Pancreas (tissue), 10 donors: ENCODE measurements at places on chromosomes 3 and 15. TPM values are rescaled to one million over a fixed set of nuclear protein-coding genes. Genes with fewer than 3 reads are reported as not detected.

Gene RPL32
- 955 TPM for total RNA-seq

Gene SV2B
- total RNA-seq = 4.4 TPM

Gene ACSBG1
- not detected for total RNA-seq

DNA sequence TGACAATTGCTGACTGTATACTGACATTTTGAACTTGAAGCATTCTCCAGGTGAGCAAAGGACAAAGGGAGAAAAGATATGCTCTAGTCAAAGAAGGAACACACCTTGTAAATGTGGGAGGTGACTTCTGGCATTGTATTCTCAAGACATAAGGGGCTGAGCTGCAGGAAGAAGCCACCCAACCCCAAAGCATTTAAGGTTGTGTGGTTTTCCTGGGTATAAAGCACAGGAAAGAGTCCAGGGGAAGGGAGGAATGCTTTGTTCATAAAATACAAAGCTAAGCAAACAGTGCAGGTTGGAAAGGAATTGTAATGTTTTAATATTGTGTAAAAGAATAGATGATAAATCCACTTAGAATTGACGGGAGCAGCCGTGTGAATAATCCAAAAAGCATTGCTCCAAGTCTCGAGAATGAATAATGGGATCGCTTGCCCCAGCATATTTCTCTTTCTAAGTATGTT, 102.4 kb upstream of the LRIG1 start:
- DNase-seq = no peak

GRCh38 chr3:42183991-42184632, 81.9 kb downstream of the CCK start:
- no peak for DNase-seq

GRCh38 chr15:41877631-41878354, 16.1 kb downstream of the SPTBN5 start:
- no peak for DNase-seq

DNA sequence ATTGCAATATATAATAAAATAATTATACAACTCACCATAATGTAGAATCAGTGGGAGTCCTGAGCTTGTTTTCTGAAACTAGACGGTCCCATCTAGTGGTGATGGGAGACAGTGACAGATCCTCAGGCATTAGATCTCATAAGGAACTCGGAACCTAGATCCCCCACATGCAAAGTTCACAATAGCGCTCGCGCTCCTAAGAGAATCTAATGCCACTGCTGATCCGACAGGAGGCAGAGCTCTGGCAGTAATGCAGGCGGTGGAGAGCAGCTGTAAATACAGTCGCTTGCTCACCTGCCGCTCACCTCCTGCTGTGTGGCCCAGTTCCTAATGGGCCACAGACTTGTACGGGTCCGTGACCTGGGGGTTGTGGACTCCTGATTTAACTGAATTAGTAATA, 87.8 kb downstream of the P3H2 start:
- no peak for DNase-seq

- DNase-seq = no peak
These were observed 95.2 kb downstream of the CHSY1 start for GRCh38 chr15:101156509-101157159.

DNA sequence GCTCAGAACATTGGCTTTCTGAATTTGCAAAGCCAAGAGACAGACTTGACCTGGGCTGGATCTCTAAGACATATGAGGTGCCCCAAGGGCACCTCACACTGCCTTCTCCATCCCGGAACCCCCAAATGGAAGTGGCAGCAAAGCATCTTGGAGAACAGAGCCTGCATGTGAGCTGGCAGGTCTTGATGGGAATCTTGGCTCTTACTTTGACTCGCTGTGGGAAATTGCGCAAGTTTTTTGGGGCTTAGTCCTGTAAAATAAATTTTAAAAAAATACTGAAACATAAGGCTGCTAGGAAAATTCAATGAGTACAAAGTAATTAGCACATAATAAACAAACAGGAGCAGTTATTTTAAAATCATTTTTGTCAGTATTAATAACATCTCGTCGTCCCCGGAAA, 13.7 kb upstream of the SEC22A start:
- no peak for DNase-seq

DNA sequence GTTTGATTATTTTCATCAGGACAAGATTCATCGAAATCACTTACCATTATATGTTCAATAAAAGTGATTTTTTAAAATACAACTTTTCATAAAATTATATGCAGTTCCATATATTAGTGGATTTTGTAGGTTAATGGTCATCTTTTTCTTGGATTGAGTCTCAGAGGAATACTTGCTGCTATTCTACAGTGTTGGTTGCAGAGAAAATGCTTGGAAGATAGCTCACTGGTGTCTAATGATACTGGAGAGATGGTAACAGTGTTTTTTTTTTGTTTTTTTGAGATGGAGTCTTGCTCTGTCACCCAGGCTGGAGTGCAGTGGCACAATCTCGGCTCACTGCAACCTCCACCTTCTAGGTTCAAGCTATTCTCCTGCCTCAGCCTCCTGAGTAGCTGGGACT, 143.3 kb downstream of the TCF12 start:
- no peak for DNase-seq

- DNase-seq = no peak
These were observed 568.2 kb upstream of the BCHE start for GRCh38 chr3:166405465-166405864.
